Activated CD8-positive, alpha-beta memory T cell treated with anti-CD3 and anti-CD28 coated beads for 4 hours (primary cell): ENCODE measurements at places on chromosomes 4 and X.

DNA sequence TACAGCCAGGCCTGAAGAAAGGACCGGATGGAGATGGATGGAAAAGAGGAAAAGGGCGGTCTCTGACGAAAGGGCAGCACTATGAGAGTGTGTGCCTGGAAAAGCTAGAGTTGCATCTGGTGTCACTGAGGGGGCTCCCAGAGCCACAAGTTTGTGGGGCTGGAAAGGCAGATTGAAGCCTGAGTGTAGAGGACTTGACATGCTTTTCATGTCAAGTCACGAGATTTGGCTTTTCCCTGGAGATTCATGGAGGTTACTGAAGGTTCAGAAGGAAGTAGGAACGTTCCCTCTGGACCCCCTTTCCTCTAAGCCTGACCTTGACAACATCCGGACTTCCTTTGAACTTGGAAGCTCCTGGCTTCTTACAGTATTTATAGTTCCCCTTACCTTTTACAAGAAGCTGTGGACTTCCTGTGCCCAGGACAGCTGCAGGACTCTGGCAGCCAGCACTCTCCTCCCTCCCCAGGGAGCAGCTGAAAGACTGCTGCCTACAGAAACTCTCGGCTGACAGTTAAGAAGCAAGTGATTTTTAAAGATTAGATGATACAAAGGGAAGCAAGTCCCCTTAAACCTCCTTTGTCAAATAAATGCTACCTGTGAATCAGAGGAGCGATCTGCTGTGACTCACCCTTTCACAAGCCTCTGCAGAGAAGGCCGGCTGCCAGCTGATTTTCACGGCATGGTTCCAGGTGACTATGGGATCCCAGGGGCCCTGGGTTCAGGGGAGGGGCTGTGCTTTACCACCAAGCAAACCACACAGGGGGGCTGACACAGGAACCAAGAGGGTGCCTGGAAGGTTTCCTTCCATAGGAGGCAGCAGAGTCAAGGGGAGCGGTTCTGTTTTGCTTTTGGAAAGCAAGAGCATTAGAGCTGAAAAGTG is 72.9 kb upstream of the STIM2 start:
- peak; percentile 8 for DNase-seq

DNA sequence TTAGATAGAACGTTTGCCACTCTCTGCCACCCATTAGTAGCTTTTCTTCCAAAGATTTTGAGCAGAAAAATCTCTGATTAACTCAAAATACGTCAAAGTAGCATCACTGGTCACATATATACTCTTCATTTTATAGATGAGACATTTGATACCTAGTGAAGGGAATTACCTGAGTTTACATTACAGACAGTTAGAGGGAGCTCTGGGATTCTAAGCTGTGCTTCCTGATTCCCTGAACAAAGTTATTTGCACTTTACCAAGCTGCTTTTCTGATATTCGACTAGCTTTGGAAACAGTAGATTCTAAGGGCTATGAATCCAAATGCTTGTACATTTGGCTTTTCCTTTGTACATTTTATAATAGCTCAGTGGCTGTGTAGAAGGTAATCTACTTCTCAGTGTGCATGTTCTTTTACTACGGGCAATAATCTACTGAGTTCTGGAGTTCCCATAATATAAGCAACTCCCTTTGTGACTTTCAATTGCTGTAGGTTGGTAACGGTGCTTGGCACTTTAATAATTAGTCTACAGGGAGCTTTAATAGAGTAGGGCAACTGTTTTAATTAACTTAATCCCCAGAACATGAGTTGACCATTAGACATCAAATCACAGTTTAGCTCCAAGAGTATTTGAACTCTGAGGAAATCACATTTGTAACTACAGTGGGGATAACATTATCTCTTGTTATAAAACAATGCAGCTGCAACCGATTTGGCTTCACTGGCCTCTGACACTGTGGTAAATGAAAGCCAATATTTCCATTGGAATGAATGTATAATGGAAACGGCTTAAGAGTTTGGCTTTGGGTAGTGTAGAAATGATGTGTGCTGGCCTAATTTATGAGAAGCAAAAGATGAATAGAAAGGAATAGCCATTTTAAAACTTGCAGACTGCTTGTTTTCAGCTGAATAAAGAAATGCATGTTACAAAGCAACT is 1602.4 kb downstream of the STIM2 start:
- no peak for DNase-seq

DNA sequence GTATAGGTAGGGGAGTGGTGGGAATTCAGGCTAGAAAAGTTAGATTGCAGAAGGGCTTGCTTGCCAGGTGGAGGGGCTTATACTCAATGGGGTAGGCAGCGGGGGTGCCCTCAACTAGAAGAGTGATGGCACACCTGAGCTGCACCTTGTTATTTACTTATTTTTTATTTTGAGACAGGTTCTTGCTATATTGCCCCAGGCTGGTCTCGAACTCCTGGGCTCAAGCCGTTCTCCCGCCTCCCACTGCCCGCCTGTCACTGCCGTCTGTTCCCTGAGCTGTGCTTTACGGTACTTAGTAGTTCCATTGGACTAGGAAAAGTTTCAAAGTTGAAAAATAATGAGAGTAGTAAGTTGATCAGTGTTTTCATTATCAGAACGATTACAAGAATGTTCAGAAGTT is 2.0 kb downstream of the ZFX start:
- DNase-seq, result no peak

DNA sequence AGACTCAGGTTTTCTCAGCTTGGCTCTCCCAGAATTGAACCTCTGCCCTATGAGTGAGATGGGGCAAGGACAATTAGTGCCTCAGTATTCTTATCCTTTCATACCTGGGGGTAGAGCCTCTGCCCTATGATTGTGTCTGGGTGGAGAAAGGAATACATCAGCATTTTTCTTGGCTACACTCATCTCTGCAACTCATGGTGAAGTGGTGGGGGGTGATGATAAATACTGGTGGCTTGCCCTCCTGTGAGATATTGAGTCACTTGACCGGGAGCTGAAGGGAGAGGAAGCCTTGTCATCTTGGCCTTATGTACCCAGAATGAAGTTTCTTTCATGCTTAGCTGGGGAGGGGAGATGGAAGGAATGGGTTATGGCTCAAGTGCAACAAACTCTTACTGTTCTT is 71.3 kb upstream of the ENOX2 start:
- DNase-seq, result no peak

GRCh38 chr4:86118711-86119110 is 241.1 kb downstream of the MAPK10 start:
- no peak for DNase-seq

DNA sequence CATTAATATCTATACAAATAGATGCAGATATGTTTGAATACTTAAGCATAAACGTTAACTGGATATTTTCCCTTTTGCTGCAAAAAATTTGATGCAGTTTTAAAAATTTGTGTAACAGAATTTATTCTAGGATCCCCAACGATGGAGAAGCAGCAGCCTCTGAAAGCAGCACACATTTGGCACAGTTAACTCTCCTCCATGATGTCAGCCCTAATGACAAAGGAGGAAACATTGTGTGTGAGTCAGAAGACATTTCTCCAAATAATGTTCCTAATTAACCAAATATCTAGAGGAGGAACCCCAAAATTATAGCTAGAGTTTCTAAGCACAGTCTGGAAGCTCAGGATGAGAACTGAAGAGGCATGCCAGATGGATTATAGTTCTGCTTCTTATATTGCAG is 281.9 kb upstream of the MAD2L1 start:
- no peak for DNase-seq

GRCh38 chr4:42965326-42965725 is 72.8 kb downstream of the GRXCR1 start:
- DNase-seq, result no peak

- peak; percentile 36 for DNase-seq
Measured at GRCh38 chr4:88007304-88008121, at the start of gene PKD2. Gene PKD2 (plus strand): TSS chr4:88007635. CDS start chr4:88007734, 99 bp downstream.

DNA sequence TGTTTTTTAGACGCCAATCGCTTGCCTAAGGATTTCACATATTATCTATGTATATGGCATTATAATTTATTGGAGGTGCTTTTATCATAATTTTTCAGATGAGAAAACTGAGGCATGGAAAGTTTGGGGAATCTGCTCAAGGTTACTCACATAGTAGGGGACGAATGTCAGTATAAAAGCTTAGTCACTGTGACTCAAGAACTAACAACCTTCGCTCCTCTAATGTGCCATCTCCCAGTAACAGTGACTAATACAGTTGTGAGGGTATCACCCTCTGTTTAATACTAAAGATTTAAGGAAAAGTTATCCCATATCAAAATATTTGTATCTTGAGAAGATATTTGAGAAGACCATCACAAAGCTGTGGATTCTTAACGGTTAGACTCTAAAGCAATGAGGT is 353.1 kb upstream of the SPOCK3 start:
- DNase-seq, result no peak

- no peak for DNase-seq
Measured at GRCh38 chrX:2385224-2385623, 115.6 kb downstream of the DHRSX start.

DNA sequence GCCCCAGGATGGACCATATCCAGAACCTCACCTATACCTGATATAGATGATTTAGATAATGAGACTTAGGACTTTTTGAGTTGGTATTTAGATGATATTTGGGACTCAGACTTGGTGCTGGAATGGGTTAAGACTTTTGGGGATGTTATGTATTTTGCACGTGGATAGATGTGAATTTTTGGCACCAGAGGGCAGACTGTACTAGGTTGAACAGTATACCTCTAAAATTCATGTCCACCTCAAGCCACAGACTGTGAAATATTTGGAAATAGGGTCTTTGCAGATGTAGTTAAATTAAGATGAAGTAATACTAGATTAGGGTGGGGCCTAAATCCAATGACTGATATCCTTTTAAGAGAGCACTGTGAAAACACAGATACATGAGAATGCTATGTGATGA is 15.6 kb downstream of the RBM41 start:
- DNase-seq, result no peak

DNA sequence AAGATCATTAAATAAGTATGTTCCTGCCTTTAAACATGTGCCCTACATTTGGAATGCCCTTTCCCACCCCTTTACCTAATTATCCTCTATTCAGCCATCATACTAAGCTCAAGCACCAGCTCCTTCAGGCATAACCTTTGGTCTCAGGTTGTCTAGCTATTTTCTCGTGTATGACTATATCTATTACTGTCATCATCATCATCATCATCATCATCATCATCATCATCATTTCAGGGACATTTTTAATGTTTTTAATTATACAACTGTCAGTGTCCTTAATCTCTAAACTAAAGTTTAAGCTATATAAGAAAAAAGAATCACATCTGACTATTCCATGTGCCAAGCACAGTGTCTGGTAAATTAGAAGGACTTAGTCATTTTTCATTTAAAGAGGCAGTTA is 214.6 kb upstream of the CTSO start:
- no peak for DNase-seq

DNA sequence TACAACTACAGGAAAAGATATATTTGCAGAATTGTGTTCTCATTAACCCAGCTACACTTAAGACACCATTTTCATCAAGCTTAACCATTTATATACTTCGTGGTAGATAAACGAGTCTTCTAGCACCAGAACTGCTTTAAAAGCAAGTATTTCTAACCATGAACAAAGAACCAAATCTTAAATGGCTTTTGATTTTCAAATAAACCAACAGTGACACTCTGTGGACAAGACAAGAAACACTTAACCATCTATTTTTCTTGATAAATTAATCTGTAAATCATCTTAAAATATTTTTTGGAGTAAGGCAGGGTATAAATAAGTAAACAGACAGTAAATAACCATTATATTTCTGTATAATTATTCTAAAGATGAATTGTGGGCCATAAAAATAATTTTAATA is 10.2 kb downstream of the BEND2 start:
- DNase-seq, result no peak

- DNase-seq, result no peak
Measured at GRCh38 chr4:110944501-110944900, 321.6 kb upstream of the PITX2 start.

GRCh38 chr4:122624205-122624604 is 3.3 kb upstream of the IL21 start:
- DNase-seq, result no peak

- DNase-seq, result no peak
Measured at GRCh38 chr4:150784305-150784704, 202.4 kb downstream of the MAB21L2 start.

DNA sequence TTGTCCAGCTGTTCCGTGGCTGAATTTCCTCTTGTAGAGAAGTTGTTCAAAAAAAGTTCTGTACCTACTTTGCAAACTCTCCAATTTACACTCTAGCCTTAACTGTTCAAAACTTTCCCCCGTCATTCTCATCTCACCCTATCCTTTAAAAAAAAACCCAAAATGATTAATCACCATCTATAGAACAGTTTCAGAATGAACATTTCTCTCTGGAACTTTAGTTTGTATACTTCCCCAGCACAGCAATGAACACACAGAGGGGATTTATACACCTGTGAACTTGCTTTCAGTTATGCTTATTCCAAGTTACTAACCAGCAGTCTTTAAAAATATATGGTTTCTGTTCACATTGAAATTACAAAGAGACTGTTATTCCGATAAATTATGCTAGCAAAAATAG is 1.2 kb downstream of the GEMIN8 start:
- DNase-seq, result no peak

- no peak for DNase-seq
Measured at GRCh38 chr4:133910165-133910564, 291.4 kb downstream of the PABPC4L start.

GRCh38 chr4:155842080-155842479 is 24.0 kb downstream of the ASIC5 start:
- no peak for DNase-seq

DNA sequence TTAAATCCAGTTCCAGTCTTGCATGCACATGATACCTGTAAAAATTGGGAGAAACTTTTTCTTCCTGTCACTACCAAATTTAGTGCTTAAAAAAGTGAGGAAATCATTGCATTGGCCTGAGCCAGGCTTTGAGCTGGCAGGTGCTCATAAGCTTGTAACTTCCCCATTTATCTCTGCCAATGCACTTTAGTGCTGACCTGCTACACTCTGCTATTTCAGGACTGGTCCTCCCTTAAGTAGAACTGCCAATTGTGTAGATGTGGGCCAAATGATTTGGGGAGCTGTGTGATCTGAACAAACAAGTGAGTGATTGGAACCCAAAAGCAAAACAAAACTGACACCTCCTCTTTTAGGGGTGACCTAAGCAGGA is 51.8 kb downstream of the ZNF827 start:
- no peak for DNase-seq

DNA sequence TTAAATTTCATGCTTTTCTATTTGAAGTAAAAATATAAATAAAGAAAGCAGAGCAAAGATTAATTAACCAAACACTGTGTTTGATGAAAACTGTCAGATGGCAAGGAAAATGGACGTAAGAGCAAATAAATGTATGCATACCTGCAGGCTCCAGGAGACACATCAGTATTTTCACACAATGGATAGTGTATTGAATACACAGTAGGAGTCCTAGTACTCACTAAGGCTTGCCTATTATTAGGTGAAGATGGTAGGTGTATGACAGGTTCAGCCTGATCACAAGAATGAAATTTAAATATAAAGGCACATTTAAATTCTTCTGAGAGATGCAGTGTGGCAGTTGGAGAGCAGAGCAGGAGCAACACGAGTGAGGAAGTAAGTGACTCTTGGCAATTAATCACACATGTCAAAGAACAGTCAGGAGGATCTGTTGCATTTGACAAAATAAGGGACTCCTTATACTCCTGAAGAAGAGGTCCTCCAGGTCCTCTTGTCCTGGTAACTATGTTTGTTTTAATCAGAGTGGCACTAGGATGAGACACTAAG is 106.0 kb upstream of the NDST4 start:
- DNase-seq, result no peak

- no peak for DNase-seq
Measured at GRCh38 chr4:130183096-130183495, 1087.1 kb downstream of the C4orf33 start.

GRCh38 chr4:40763228-40763716 is 13.5 kb downstream of the NSUN7 start:
- no peak for DNase-seq

GRCh38 chr4:66585767-66586166 is 915.5 kb upstream of the EPHA5 start:
- no peak for DNase-seq
